Renal cortex interstitium (tissue), 15 donors: ENCODE measurements at places on chromosomes 2 and 18.

GRCh38 chr2:164754157-164755093, 87.2 kb downstream of the COBLL1 start:
- no peak for DNase-seq

DNA sequence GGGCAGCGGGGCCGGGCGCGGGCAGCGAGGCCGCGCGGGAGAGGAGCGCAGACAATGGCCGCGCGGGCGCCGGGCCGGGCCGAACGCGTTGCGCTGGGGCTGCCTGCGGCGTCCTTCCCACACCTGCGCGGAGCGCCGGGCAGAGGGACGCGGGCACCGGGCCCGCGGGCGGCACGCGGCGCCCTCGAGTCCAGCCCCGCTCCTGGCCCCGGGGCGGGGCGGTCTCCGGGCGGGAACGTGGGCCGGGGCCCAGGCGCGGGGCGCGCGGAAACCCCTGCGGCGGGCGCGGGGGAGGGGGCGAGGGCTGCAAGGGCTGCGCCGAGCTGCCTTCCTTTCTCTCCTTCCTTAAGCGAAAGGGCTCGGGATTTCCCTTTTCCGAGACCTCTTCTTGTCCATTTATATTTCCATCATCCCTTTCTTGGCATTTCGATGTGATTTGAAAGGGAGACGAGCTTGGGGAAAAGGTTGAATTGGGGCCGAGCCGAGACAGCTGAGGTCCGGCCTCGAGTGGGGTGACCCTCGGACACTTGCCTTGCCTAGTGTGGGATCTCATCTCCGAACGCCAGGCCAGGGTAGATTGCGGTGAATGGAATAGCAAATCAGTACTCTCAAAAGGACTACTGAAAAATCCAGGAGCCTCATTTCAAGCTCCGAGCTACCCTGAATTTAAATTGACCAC, 676 bp downstream of the KLHL23 start:
- no peak for DNase-seq

DNA sequence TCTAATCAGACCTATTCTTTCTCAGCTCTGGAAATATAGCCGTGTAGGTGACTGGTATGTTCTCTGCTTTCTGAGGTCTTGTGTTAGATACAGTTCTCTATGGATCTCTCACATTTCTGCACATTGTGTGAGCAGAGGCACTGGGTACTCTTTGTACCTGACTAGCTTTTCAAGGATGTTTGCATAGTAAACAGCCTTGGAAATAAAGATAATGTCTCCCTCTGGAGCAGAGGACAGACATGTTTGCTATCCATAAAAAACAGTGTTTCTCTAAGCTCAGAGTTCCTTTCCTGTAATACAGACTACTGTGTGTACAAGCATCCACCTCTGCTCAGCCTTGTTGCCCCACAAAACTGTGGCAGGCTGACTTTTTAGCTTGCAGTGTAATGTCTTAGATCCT, 279.2 kb downstream of the CTNNA2 start:
- no peak for DNase-seq

DNA sequence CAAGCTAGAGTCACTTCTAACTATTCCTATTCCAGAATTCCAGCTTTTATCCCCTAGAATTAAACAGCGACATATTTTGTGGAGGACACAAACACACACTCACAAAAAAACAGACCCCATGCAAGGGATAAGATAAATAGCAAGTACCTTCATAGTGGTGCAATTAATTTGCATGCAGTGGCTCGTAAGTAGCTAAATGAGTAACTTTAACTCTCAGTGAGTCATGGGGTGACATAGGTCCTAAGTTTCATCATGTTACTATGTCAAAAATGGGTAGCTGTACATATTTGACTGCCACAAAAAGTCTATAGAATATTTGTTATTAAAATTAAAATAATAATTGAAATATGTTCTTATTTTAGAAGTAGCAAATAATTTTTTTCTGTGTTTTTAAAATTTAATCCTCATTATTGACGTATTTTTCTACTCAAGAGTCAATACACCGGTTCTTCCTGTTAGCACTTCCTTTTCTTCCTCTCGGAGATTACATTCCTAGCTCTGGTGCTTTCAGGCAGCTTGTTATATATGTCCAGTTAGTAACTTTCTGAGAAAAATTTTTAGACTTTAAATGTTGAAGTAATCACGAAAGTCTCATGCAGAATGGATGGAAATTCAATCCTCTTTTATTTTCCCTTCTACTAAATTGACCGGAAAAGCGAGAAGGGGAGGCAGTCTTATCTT, 247.0 kb downstream of the KCNH7 start:
- DNase-seq: no peak

GRCh38 chr2:94982675-94983074, 42.8 kb upstream of the MAL start:
- DNase-seq: no peak

DNA sequence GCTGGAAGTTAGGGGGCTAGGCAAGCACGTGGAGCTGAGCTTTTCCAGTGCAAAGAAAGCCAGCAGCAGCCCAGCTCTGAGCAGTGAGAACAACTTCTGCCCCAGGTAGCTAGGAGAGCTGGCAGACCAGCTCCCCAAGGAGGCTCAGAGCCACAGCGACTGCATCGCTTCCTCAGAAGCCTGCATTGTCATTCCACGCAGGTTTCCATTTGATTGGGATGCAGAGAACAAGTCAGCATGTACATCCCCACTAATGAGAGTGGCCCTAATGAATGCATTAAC, 45.1 kb downstream of the C1QL2 start:
- no peak for DNase-seq

DNA sequence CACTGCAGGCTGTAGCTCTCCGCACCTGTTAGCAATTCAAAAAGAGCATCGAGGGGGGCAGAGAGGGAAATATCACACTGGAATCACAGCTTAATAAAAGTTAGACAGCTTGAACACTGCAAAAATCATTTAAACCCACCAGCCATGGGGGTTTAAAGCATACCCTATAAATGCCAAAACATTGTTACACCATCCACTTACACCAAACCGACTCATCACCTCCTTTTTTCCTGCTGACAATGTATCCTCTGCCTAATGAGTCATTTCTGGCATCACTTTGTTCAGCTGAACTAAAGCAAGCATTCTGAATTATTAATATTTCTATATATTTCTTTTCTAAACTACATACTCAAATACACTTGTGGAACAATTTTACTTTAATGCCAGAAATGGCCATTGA, 21.6 kb downstream of the MC4R start:
- no peak for DNase-seq

- DNase-seq: no peak
Observed at GRCh38 chr18:4351005-4351404, 104.1 kb downstream of the DLGAP1 start.

GRCh38 chr18:11982981-11983380, 1.7 kb downstream of the IMPA2 start:
- no peak for DNase-seq

DNA sequence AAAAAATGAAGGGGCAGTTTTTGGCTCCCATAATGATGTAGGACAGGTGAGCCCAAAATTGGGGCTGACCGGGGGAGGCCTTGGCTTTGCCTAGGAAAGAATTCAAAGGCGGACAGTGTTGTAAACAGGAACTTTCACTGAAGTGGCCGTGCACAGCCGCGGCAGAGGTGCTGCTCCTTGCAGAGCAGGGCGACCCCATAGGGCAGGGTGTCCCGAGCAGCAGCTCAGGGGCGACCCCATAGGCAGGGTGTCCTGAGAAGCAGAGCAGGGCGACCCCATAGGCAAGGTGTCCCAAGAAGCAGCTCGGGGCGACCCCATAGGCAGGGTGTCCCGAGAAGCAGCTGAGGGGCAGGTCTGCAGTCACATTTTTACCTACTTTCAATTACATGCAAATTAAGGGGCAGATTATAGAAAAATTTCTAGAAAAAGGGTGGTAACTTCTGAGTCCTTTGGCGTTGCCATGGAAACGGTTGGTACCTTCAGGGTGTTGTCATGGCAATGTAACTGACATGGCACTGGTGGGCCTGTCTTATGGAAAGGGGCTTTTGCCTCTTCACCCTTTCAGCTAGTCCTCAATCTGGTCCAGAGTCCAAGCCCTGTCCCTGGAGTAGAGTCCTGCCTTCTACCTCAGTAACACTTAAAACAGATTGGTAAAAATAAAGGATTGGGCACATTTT, 134.5 kb downstream of the FBXO15 start:
- no peak for DNase-seq

DNA sequence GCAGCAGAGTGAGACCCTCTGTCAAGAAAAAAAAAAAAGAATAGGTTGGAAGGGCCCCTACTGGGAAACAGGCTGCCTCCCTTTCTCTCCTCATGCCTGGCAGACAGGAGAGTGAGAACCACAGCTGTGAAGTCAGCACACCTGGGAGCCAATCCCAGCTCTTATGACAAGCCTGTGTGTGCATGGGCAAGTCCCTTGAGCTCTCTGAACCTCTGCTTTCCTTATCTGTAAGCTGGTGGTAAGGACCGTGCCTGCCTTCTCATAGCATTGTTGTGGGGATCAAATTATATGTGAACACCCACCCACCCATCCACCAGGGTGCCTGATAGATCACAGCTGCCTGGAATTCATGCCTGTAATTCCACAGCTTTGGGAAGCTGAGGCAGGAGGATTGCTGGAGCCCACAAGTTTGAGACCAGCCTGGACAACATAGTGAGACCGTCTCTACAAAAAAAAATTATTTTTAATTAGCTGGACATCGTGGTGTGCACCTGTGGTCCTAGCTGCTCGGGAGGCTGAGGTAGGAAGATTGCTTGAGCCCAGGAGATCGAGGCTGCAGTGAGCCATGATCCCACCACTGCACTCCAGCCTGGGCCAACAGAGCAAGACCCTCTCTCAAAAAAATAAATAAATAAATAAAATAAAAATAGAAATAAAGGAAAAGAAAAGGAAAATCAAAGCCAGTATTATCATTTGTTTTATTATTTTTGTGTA, 66.9 kb upstream of the MCFD2 start:
- no peak for DNase-seq

DNA sequence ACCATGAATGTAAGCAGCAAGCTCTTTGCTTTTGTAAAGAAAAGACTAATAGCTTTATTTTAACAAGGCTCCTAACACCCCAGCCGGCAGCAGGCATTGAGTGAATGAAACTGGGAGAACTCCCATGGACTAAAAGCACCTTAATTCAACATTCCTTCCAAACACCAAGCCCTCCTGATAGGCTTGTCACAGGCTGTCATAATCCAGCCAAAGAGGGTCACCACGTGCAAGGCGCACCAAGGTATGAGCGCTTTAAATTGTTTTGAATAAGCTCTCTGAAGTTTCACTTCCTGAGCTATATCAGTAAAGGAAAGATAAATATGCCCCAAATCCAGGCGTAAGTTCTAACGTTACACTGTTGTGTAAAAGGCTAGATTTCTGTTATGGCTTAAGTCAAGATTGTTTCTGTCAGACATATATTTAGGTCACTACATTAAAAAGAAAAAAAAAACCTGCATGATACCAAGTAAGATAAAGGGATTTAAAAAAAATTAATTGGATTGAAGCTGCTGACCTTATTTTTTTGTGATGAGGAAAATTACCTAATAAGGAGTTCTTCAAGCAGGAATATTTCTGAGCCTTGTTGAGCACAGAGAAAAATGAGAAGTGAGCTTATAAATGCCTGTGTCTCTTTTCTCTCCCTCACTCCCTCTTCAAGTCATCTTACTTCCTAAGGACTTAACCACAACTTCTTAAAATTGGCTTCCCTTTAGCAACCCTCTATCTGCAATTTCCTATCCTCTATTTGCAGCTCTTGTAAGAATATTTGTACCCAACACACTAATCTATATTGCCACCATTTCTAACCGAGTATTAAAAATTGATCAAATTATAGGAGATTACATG, 136.1 kb upstream of the NRP2 start:
- DNase-seq: no peak

DNA sequence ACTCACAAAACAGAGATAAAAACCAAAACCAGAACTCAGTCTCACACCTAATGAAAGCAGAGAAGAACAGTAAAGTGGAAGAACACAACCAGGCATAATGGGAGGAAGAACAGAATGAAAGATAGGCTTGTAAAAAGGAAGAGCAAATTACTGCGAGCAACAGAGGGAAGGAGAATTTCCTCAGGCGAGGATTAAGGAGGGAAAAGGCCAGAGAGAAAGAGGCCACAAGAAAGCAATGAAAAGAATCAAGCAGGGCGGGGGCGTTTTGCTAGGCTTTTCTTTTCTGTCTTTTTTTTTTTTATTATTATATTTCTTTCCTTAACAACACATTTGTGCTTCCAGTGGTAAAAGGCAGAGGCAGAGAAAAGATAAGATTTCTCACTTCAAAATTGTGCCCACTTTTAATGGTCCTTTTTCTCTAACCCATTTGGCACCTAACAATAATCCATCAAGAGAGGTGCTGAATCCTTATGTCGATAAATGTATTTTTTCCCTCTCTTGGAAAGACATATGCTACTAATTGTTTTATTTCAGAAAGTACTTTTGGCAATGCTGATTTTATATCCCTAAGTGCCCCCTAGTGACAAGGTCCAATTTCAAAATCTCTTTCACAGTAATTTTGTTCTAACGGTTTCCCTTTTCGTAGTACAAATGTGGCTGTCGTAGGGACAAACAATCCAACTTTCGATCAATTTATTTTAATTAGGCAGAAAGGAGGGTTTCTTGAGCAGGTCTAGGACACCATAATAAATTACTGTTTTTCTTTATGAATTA, 138.7 kb upstream of the AQP4 start:
- peak; percentile 13 for DNase-seq

- no peak for DNase-seq
Observed at GRCh38 chr2:232076736-232077135, 115.2 kb downstream of the DIS3L2 start.

DNA sequence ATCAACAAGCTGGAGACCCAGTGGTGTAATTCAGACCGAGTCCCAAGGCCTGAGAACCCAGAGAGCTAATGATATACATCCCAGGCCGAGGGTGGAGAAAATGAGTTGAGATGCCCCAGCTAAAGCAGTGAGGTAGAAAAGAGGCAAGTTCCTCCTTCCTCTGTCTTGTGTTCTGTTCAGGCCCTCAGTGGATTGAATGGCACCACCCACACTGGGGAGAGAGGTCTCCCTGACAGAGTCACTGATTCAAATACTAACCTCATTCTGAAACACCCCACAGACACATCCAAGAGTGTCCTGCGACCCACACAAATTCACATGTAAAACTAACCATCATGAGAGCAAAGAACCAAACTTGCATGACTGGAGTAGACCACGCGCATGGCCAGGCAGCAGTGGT, 215.3 kb downstream of the ANAPC1 start:
- DNase-seq: no peak

DNA sequence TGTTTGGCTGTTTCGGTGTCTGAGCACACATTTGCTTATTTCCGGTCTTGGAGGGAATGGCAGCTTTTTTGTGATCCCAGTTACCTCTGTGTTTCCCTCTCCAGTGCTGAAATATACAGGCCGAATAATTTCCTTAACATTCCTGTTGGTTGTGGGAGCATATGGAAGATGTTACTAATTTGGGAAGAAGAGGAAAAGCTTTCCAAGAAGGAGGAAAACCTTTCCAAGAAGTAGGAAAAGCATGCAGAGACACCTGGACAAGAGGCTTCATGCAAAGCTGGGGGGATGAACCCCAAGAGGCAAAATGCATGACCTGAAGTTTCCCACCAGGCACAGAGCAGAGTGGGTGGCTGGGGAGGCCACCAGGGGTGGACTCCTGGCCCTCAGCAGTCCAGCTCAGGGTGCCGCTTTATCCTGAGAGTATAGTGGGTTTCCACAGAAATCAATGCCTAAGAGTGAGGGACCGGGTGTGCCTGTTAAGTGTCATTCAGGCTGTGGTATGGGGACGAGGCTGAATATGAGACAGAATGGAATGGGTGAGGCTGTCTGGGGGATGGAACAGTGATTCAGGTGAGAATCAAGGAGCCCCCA, 25.5 kb upstream of the GNAL start:
- DNase-seq: no peak

GRCh38 chr2:118609138-118609537, 238.3 kb downstream of the EN1 start:
- no peak for DNase-seq
